PC-3 (cell line): ENCODE measurements at places on chromosomes 12 and 14. TPM values are rescaled to one million over a fixed set of nuclear protein-coding genes. Genes with fewer than 3 reads are reported as not detected.

DNA sequence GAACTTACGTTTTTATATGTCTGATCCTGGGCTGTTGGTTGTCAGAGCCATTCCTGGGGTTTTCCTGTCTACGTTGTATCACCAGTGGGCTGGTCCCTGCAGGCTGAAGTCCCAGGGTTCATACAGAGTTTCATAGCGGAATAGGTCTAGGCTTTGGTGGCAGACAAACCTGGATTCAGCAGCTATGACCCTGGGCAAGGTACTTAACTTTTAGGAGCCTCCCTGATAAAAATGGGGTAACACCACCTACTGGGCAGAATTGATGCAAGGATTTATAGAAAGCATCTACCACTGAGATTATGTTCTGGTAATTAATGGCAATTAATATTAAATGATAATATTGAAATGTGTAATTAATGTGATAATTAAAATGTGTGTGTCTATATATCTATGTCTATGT is 141.2 kb downstream of the SYNE2 start:
- DNase-seq = peak; percentile 17

KRT6C gene
- not detected in 2 replicates for total RNA-seq

GRCh38 chr14:81625343-81625742 is 91.7 kb upstream of the SEL1L start:
- DNase-seq = peak; percentile 55

DNA sequence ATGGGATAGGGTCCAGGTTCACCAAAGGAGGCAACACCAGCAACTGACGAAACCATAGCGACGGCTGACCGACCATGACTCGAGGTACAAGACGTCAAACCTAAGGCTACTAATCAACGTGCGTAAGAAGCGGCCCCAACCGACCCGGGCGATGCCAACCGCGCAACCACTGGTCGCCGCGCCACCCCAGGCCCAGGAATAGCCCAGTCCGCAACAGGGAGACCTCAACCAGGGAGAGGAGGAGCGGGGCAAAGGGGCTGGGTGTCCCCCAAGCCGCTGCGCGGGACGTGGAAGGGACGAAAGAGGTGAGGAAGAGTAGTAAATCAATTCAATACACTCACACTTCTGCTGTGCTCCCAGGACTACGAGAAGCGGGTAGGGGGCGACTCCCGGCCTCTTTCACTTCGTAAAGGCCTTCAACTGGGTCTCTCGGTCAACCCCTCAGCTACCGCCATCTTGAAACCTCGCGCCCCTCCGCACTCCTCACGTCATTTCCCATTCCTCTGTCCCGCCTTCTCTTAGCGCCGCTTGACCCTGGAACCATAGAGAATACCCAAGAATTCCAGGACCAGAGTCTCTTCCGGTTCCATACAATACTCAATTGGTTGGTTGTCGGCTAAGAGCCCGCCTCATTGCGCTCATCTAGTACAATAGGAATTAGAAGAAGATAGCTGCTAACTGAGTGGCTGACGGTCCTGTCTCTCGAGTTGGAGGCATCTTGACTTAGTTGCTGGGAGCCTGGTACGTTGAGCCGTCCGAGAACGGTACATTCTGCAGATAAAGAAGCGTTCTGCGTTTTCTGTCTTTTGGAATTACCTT is at the start of the genes C12orf60 and WBP11:
Gene C12orf60 (plus strand): TSS at position 660 of the 819 bp plus-strand sequence. CDS start 19,266 bp downstream, outside the sequence.
Gene WBP11 (minus strand): TSS at position 468 of the 819 bp plus-strand sequence. CDS start 2,095 bp downstream, outside the sequence.
- peak; percentile 97 for DNase-seq

CCDC175 gene
- total RNA-seq = not detected in 2 replicates

GRCh38 chr12:18681818-18682217 is 56.0 kb downstream of the PLCZ1 start:
- no peak for DNase-seq

VSX2 gene
- total RNA-seq = not detected in 2 replicates

KCNC2 gene
- total RNA-seq = not detected in 2 replicates

DNA sequence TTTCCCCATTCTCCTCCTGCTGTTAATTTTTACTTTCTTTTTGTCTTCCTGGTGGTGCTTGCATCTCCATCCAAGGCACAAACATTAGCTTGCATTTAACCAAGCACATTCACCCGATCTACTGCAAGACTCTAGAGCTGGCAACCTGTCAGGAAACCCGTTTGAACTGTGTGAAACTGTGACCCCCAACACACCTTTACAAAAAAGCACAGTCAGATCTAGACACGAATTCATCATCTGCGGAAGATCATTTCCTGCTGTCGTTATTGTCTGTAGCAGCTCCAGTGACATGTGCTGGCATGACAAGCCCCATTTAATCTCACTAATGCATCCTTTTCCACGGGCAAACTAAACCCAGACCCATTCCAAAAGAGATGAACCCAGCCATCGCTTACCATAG is 340.5 kb downstream of the VRK1 start:
- no peak for DNase-seq

BATF gene
- total RNA-seq = not detected in 2 replicates

DNA sequence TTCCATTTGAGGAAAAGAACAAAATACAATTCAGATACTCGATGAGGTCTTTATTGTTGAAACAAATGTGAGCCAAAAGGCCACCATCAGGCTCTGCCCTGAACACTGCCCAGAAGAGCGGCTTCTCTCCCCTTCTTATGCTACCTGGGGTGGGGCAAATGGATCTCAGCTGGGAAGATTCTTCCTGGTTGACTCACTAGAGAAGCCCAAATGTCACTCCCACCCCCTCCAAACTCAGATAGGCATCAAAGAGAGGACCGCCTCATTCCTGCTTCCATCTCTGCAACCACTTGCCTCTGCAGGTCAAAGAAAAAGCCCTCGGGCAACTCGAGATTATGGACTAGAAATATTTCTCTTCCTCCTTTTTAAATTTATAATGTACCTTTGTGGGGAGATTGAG is 55.8 kb downstream of the TBX3 start:
- no peak for DNase-seq

GRCh38 chr12:104506676-104507401 is 50.1 kb downstream of the CHST11 start:
- no peak for DNase-seq

SLC25A47 gene
- 0.07 TPM in 1 of 2 replicates, not detected in the other for total RNA-seq

- DNase-seq = no peak
Measured at GRCh38 chr14:52268279-52269061, 972 bp downstream of the PTGDR start.
